NCI-H1092 (cell line): ENCODE measurements at places on chromosomes 13 and 19.

DNA sequence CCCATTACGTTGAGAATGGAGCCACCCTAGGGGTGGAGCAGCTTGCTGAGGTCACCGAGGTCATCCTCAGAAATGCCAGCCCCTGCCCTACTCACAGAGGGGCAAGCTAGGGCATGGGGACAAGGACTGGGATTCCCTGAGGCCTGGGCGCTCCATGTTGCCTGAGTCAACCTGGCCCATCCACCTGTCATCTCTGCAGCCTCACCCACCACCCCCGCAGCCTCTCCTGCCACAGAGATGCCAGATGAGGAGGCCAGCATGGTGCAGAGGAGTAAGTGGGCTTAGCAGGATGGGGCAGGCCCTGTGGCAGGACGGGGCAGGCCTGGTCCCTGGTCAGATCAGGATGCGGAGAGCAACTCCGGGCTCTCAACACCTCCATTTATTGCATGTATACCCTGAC, 9.5 kb downstream of the NKPD1 start:
- no peak for DNase-seq

- DNase-seq, result no peak
These were observed 98.4 kb downstream of the STK24 start for GRCh38 chr13:98478189-98479129.

DNA sequence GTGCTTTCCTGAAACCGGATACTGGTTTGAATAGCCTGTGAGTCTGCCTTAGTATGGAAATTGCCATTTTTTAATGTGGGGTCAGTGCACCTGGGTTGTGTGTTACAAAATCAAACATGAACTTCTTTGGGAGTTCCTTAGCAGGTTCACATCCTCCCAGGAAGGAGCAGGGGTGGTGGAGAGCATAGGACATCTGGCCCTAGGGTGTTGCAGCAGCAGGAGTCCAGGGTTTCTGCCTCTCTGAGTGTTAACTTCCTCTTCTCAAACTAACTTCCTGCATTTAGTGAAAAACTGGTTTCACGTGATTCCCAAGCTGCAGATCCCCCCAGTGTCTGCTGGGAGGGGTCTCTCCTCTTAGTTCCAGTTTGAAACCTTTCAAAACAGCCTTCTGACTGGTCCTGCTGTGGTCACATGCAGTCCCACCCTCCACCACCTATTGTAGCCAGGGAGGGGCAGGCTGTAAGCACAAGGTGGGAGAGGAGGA, 7.2 kb downstream of the RNASEH2B start:
- no peak for DNase-seq

DNA sequence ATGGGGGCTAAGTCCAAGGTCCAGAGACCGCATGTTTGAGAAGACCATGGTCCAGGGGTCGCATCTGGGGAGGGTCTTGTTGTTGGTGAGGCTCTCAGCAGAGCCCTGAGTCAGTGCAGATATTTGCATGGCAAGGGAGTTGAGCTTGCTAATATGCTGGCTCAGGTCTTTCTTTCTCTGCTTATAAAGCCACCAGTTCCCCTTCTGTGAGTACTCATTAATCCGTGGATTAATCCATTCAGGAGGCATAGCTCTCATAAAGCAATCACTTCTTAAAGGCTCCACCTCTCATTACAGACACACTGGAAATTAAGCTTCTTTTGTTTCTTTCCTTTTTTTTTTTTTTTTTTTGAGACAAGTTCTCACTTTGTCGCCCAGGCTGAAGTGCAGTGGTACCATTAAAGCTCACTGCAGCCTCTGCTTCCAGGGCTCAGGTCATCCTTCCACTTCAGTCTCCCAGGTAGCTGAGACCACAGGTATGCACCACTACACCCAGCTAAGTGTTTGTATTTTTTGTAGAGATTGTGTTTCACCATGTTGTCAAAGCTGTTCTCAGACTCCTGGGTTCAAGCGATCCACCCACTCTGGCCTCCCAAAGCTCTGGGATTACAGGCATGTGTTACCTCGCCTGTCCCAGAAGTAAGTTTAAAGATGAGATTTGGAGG, 216.4 kb downstream of the SLITRK5 start:
- DNase-seq, result no peak

DNA sequence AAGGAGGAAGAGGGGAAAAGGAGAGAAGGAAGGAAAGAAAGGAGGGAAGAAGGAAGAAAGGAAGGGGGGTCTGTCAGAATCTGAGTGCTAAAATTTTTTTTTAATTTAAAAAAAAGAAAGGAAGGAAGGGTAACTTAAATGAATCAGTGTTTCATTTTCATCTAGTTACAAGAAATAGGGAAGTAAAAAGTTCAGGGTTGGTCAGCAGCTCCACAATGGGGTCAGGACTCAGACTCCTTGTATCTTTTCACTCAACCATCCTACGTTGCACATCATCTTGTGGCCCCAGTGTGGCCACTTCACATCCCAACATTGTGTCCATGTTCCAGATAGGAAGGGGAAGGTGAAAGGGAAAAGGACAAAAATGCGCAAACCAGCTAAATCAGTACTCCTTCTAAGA, 14.3 kb upstream of the FNDC3A start:
- no peak for DNase-seq

DNA sequence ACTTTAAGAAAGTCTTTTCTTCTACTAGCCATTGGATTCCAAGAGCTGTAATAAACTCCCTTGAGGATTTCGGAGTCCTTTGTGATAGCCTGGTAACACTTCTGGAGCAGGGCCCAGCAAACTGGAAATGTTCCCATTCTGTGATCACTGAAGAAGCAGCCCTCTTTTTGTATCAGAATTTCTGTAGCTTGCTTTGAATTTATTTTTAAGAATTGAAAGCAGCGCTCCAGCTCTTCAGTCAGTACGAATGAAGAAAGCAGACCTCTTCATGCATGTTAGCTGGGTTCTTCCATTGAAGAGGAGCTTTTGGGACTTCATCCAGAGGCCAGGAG, 141.5 kb downstream of the AKAP11 start:
- no peak for DNase-seq

DNA sequence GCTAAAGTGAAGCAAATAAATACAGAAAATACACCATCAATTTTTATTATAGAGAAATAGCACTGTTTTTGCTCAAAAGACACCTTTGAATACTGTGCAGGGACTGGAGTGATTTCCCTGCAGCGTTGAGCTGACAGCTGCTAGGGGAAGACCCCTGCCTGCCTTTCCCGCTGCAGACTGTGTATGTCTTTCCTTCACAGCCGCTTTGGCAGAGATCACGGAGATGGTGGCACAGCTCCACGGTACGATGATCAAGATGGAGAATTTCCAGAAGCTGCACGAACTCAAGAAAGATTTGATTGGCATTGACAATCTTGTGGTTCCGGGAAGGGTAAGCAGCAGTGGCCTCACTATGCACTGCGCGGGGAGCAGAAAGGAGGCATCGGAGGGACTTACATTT, 141.5 kb downstream of the STK24 start:
- no peak for DNase-seq

DNA sequence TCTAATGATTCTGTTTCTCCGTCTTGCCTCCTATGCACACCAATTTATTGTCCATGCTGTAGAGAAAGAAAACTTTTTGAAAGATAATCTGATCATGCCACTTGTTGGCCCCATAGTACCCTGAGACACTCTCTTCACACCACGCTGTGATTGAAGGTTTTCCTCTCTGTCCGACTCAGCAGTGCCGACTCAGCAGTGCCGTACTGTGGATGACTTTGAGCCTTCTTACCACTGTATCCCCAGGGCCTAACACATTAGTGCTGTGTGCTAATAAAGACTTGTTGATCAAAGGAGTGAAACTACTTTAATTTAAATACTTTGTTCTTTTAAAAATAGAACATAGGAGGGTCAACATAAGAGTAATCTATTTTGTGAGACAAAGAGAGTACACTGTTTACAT, 429.6 kb downstream of the KLF12 start:
- DNase-seq, result no peak

DNA sequence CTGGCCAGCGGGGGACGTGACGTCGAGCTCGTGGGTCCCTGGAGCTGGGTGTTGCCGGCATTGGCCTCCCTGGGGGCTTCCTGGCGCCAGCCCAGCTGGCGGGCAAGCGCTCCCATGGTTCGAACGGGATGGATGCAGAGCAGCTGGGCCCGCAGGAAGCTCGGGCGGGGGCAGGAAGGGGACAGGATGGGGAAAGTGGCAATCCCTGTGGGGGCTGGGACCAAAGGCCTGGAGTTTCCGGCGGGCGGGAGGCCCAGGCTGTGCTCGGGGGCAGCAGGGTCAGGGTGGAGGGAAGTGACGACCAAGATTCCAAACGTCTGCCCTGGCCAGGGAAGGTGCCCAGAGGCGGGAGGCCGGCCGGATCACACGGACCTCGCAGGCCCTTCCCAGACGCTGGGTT, 19.3 kb downstream of the PALM start:
- DNase-seq, result no peak

- no peak for DNase-seq
These were observed 76.7 kb downstream of the RASL11A start for GRCh38 chr13:27347211-27347772.

DNA sequence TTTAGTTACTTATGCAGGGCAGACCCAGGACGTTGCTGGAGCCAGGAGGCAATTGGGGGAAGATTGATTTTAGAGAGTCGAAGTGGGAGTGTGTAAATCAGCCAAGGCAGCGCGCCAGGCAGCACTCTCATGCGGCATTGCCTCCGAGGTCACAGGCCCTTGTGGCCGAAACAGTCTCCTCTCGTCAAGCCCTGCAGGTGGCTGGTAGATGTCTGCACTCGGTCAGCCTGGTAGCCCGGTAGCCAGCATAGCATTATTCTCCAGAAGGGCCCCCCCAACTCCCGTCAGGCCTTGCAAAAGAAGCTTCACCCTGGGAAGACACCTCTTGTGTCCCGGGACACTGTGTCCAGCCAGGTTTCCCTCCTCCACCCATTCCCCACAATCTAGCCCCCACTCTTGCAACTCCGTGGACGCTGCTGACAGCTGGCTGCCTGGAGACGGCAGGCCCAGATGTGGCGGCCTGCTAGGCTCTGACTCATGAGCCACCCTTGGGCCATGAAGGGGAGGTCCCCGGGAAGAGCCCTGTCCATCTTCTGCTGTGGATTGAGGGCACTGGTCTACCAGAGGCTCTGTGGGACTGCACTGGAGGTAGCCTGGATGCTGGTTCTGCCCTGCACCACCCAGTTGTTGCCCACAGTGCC, 2.6 kb upstream of the PEPD start:
- no peak for DNase-seq

- no peak for DNase-seq
These were observed 16.0 kb upstream of the SPIB start for GRCh38 chr19:50402544-50403301.

GRCh38 chr13:85525411-85525810, 273.8 kb downstream of the SLITRK6 start:
- DNase-seq, result no peak

DNA sequence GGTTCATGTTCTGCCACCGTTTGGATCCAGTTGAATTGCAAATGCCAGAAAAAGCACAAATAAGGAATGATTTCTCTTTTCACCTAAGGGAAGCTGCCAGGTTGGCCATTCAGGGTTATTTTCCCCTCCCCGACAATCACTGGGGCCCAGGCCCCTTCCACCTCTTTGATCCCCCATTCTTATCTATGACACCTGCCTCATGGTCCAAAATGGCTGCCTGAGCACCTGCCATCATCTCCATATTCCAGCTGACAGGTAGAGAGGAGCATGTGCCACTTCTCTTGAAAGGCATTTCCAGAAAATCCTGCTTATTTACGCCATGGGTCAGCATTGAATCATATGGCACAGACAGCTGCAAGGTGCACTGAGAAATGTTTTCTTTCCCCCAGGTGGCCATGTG, 15.7 kb downstream of the PTPRS start:
- DNase-seq, result no peak

DNA sequence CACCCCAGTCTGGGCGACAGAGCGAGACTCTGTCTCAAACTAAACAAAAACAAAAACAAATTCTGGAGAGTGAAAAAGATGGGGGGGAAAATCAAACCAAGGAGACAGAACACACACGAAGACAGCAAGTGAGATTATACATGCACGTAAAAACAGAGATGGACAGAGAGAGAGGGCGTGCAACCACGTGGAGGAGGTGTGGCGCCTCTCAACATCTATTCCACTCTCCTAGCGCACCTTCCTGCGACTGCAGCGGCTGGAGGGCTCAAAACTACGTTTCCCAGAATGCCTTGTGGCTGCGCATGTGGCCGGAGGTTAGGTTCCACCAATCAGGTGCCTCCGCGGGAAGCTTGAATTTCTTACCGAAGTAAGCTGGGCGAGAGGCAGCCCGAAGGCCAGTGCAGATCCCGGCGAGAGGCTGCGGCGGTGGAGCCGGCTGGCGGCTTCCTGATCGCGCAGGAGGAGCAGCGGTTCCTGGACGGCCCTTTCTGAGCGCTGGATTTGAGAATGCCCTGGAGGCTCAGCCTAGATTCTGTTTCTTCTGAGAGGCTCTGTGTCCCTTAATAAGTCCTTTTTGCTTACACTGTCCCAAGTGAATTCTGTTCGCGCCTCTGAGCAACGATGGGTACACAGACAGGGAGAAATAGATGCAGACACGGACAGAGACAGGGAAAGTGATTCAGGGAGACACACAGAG, 13.1 kb upstream of the NANOS2 start:
- DNase-seq, result peak; percentile 92

DNA sequence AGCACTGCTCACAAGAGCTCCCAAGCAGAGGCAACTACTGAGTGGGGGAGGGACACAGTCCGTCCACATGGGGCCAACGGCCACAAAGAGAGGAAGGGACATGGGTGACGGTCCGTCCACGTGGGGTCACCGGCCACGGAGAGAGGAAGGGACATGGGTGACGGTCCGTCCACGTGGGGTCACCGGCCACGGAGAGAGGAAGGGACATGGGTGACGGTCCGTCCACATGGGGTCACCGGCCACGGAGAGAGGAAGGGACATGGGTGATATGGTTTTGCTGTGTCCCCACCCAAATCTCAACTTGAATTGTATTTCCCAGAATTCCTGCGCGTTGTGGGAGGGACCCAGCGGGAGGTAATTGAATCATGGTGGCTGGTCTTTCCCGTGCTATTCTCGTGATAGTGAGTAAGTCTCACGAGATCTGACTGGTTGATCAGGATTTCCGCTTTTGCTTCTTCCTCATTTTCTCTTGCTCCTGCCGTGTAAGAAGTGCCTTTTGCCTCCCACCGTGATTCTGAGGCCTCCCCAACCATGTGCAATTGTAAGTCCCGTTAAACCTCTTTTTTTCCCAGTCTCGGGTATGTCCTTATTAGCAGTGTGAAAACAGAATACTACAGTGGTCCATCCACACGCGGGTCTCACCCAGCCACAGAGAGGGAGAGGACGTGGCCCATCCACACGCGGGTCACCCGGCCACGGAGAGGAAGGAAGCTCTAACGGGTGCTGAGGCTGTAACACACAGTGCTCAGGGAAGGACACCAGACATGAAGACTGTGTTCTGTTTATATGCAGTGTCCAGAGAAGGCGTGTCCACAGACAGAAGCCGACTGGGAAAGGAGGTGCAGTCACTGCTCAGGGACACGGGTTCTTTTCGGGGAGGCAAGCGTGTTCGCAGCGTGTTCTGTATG, 48.5 kb downstream of the GAS6 start:
- no peak for DNase-seq

GRCh38 chr13:74839656-74840055, 642.3 kb downstream of the TBC1D4 start:
- DNase-seq, result no peak

GRCh38 chr19:19459073-19459472, 53.6 kb downstream of the GATAD2A start:
- DNase-seq, result no peak

GRCh38 chr13:45327253-45327955, 13.6 kb downstream of the TPT1 start:
- DNase-seq, result no peak

GRCh38 chr13:30257468-30258099, 49.8 kb downstream of the KATNAL1 start:
- no peak for DNase-seq

GRCh38 chr13:106686163-106686562, 118.2 kb upstream of the ARGLU1 start:
- no peak for DNase-seq

GRCh38 chr13:86788616-86789015, 882.6 kb upstream of the SLITRK5 start:
- no peak for DNase-seq

GRCh38 chr19:30395283-30395682, 23.1 kb downstream of the ZNF536 start:
- no peak for DNase-seq
